EL (cell line): ENCODE measurements at places on chromosomes 1 and 21.
A peak's percentile ranks its signal among the peaks of the same experiment; 100 is the strongest.

DNA sequence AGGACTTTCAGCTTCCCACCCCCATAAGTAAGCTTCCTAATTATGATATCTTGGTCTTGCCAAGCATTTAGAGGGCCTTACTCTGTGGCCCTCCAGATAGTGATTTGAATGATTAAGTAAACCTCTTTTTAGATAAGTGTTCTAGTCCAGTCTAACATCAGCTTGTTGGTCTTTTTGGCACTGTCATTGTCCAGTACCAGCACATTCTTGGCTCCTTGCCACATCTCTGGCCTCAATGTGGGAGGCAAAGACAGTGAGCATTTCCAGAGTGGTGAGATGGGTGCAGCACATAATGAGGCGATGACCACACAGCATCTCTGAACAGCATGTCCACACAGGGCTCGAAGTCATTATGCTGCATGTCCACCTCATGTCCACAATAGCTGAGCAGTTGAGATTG, 6.1 kb downstream of the CAPZA1 start:
- DNase-seq = peak; percentile 63

DNA sequence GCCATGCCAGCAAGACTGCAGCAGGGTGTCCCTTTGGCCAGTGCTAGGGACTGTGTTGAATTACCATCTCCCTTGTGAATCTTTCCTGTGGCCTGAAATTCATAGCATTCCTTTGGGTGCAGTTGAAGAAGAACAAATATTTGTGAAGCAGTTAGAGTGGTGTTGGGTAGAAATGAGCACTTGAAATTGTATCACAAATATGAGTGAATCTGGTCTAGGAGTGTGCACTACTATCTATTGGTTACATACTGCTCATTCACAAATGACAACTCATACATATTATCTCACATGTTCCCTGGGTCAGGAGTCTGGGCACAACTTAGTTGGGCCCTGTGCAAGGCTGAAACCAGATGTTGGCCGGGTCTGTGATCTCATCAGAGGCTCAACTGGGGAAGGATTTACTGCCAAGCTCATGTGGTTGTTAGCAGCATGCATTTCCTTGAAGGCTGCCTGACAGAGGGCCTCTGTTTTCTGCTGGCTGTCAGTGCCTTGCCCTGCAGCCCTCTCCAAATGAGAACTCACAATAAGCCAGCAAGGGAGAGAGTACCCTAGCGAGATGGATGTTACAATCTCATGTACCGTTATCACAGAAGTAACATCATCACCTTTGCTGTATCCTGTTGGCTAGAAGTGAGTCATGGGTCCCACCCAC, 23.8 kb downstream of the AJAP1 start:
- DNase-seq = no peak

DNA sequence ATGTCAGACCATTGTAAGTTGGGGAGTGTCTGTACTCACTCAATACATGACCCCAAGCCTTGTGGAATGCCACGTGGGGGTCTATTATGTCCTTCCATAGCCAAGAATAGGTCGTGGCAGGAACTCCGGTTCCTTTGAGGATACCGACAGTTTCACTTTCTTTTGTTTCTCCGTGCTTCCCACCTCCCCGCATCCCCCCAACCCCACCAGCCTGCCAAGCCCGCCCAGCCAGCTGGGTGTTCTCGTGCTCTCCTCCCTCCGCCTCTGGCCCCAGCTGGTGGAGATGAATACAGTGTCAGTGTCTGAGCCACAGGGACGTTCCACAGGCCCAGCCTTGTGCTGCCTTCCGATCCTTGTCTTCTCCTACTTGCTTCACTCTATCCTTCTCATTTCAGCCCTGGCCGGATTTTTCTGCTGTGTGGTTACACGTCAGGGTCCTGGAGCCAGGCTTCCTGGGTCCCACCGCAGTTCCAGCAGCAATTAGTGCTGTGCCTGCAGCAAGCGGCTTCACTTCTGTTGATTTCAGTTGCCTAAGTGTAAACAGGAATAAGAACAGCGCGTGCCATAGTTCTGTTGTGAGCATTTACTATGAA, 4.1 kb upstream of the AGTRAP start:
- no peak for DNase-seq

DNA sequence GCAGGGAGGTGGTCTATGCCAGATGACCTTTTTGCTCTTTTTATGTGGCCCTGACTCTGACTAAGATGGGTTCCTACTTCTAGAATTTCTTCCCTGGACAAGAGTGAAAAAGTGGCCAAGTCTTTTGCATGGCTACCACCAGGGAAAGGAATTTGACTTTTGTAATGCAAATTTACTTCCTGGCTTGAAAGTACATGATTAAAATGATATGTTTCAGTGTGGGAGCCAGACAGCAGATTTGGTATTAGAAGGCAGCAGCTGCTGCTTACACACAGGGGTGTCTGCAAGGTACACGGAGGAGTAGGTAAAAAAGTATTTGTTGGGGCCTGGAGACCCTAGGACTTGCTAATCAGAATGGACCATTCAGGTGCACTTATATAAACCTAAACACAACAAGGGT, 78.4 kb downstream of the KCND3 start:
- DNase-seq = no peak

DNA sequence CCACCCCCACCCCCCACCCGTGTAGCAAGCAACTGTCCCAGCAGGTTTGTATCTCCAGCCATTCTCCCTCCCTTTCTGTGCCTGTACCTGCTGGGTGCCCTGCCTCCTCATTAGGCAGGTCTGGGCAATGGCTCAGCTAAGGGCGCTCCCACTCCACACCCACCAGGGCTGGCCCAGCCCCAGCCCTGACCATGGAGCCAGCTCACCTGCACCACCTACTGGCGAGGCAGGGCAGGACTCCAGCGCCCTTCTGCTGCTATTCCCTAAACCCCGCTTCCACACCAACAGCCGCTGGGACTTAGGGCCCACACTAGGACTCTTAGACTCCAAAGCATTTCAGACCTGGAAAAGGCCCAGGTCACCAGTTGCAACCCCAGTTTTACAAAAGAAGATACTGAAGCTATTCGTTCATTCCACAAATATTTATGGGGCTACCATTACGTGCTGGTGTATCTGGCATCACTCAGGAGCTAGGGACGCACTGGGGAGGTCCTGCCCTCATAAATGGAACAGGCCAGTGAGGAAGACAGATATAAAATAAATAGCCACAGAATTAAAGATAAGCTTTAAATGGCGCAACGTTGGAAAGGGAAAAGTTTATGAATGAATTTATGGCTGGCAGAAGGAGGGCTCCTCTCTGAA, 24.0 kb downstream of the PGLYRP3 start:
- peak; percentile 15 for DNase-seq

GRCh38 chr1:24438423-24438901, 22.9 kb downstream of the NIPAL3 start:
- no peak for DNase-seq

- peak; percentile 51 for DNase-seq
These were observed 66.4 kb upstream of the BTG3 start for GRCh38 chr21:17679002-17679600.

GRCh38 chr1:103025858-103026409, 82.4 kb downstream of the COL11A1 start:
- no peak for DNase-seq

DNA sequence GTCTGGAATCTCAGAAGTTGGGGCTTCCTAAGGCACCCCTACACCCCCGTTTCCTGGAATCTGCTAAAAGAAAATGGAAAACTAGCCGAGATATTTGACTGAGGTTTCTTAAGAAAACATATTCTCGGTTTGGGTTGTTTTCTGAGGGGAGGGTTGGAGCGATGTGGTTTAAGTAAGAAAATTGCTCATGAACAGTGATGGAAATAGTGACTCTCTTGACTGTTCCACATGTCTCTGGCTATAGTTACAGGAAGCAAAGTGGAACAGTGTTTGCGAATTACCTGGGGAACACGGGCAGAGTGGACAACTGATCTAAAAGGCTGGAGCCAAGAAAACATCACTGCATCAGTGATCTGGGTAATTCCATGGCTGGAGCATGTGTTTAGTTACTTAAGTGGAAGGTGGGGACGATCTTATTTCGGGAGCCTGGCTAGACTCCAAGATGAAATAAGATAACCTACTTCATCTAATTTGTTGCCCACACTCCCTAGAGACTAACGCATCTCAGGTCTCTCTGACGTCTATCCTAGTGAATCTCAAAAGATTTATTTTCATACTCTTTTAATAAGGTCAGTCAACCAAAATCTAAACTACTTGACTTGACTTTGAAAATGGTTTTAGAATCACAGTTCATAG, 92.4 kb downstream of the KCNJ15 start:
- DNase-seq = no peak

DNA sequence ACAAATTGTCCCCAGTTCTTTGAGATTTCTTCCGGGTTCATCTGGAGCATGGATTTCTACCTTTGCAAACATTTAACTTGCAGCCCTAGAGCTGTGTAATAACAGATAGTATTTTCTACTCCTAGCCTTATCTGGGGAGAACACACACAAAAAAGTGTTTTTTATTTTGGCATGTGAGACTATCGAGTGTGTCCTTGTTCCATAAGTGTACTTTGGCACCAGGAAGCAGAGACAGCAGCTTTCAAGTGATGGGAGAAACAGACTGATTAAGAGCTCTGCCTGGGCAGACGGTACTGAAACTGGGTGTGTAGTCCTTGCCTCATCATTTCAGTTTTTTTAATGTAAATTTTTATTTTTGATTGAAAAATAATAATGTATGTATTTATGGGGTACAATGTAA, 297.4 kb downstream of the ST6GALNAC3 start:
- no peak for DNase-seq

DNA sequence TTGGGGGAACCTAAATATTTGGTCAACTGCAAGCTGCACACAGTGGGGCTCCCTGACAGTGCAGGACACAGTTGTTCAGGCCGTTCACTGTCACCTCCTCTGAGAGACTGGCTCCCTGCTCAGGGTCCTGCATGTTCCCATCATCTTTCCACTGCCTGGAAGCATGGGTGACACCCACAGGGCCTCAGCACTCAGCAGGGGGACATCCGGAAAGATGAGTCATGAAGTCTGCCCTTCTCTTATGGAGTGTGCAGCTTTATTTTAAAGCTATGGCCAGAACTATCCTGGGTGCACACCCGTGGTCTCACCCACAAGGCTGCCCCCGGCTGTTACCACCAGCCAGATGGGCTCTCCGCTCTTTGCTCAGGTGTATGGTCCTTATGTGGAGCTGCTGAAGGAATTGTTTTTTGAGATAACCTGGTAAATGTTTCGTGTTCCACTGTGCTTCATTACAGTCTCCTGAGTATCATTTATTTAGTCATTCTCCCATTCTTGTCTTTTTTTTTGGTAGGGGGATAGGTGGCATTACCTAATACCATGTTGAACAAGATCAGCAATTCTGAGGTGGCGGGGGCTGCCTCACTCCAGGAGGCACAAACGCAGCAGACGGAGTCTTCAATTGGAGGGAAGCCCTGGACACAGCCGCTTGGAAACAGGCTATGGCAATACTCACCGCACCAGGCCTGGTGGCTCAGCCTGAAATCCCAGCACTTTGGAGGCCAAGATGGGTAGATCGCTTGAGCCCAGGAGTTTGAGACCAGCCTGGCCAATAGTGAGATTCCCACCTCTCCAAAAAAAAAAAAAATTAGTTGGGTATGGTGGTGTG, 14.3 kb downstream of the TRIM11 start:
- peak; percentile 59 for DNase-seq

DNA sequence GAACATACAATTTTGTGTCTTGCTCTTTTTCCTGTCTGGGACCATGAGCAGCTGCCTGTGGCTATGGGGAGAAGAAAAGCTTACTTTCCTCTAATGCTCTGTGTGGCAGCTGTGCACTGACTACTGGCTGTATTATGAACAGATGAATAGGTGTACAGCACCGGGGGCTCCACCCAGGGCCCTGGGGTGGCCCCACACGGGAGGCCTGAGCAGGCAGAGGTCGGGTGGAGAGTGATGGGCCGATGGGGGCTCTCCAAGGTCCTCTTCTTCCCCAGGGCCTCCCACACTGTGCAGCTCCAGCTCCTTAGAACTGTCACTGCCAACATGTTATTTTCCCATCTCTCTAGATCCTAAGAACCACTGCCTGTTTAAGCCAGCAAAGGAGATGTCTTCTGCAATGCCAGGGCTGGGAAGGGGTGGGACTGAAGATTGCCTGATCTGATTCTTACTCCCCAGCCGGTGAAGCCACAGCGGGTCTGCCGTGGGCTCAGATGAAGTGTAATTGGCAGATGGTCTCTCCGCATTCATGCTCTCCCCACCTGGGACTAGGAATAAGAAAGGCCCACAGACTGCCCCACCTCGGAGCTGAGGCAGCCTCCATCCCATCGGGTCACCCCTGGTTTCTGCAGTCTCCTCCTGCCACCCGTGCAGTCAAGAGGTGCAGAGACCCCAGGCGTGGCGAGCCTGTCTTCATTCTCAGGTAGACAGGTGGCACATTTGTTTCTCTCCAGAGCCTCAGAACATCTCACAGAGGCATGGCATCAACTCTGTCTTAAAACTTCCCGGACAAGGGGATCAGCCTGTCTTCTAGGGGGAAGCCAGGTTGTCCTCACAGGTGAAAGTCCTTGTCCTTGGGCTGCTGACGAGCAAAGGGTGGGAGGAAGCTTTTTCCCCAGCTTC, 186.5 kb upstream of the GALNT2 start:
- no peak for DNase-seq

GRCh38 chr1:248862998-248863881, 4.4 kb upstream of the ZNF692 start:
- DNase-seq = peak; percentile 83

DNA sequence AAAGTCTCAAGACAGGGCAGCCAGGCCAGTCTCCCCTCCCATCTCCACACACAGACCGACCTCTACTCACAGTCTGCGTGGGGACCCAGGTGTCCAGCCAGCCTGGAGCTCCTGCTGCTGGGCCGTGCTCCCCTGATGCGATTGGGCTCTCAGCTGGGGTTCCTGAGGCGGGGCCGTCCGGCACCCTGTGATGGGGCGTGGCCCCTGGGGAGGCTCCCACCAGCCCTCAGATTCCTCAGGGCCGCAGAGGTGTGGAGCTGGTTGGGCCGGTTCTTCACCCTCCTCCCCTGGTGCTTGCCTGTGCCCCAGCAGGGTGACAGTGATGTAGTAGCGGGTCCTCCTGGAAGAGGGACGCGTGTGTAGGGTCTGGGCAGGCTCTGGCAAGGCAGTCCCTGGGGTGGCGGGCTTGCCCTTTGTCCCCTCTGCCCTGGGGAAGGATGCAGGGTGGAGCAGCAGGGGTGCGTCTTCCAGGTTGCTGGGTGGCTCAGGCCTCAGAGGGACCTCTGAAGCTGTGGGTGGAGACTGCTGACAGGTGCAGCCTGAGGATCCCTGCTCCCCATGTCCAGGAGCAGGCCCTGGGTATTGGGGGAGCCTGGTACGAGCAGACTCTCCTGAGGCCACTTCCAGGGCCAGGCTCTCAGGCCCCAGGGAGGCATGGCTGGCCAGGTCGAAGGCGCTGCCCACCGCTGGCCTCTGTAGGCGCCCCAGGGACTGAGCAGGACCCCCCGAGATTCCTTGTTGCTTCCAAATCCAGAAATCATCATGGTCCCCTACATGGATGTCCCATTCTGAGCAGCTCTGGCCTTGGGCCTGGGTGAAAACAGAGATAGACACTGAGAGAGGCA, at the start of gene CRYBG2:
TSS of gene CRYBG2 (minus strand) at position 155 of the 845 bp plus-strand sequence. CDS start 7,473 bp downstream, outside the sequence.
- DNase-seq = no peak

DNA sequence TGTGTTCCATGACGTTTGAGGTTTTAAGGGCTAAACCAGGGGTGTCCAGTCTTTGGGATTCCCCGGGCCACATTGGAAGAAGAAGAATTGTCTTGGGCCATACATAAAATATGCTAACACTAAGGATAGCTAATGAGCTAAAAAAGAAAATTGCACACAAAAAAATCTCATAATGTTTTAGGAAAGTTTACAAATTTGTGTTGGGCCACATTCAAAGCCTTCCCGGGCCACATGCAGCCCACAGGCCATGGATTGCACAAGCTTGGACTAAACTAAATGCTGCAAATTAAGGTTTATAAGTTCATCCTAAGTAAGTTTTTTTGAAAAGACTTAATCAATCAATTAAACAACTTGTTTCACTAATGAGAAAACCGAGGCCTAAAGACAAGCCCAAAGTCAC, 21.9 kb downstream of the NIBAN1 start:
- no peak for DNase-seq

- DNase-seq = no peak
These were observed 51.9 kb downstream of the RC3H1 start for GRCh38 chr1:173970252-173970651.
